ENCODE measurements at places on chromosomes 5 and 9.

DNA sequence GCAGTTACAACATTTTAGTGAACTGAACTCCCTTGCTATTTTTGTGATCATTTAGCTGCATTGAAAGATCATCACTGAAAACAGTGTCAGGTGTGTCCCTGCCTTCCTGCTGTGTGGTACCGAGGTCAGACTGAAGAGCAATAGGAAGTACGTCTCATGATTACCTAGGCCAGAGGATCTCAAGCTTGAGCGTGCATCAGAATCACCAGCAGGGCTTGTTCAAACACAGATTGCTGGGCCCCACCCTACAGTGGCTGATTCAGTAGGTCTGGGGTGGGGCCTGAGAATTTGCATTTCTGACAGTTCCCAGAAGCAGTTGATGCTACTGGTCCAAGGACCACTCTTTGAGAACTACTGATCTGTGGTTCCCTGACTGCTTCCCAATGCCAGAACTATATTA lies 159.6 kb downstream of the ACTL7B start:
- DNase-seq: no peak

DNA sequence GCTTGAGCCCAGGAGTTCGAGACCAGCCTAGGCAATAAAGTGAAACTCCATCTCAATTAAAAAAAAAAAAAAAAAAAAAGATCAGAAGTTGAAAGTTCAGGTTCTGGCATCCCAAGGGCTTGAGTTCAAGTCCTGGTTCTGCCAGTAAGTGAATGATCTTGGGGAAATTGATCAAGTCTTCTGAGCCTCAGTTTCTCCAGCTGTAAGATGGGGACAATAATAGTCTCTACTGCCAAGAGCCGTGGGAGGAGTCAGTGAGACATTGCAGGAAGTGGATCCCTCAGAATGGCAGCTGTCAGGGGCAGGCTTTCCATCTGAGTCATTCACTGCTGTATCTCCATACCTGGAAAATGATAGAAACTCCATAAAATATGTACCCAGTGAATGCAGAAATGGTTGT lies 37.8 kb upstream of the FUBP3 start:
- DNase-seq: no peak

GRCh38 chr5:134458234-134459009 lies 46.7 kb upstream of the CDKN2AIPNL start:
- no peak for DNase-seq

GRCh38 chr9:17772223-17772622 lies 193.4 kb downstream of the SH3GL2 start:
- DNase-seq: no peak

DNA sequence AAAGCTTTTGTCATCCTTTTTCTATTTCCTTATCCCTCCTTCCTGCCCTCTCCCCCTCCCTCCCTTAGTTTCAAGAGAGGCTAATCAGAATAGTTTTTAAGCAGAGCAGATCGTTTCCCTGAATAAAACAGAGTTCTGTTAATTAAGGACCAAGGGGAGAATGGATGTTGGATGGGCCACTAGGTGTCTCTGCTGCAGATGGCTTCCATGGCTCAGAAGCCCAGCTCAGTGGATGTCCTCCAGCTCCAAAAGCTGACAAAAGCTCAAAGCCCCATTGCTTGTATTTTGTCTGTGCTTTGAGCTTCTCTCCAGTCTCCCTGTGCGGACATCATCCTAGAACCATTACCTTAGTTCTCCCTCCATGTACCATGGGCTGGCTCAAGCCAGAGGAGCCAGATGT lies 21.0 kb upstream of the NPR3 start:
- DNase-seq: no peak

All from pons (tissue), 1 donor.